PC-3 (cell line): ENCODE measurements at places on chromosomes 11 and 22. TPM values are rescaled to one million over a fixed set of nuclear protein-coding genes. Genes with fewer than 3 reads are reported as not detected.

ZC3H12C gene
- total RNA-seq: 25.2 and 30.7 TPM in 2 replicates

OR52H1 gene
- not detected in 2 replicates for total RNA-seq

PIH1D2 gene
- total RNA-seq: 0.75 and 1.7 TPM in 2 replicates

FOLR1 gene
- total RNA-seq: 0.36 TPM in 1 of 2 replicates, not detected in the other

GRCh38 chr11:65781152-65781961 is 581 bp upstream of the AP5B1 start:
- no peaks in the 10 kb centered on the region for H3K27me3 ChIP-seq
- peaks cover 31% of the 10 kb centered on the region for H3K4me1 ChIP-seq
- peaks cover 17% of the 10 kb centered on the region; the same call in 1 of the 2 replicates for H3K36me3 ChIP-seq
- peak overlapping the region; percentile 55 for H3K4me3 ChIP-seq
- no peak overlapping the region for H3K27ac ChIP-seq

GRCh38 chr22:37417677-37418348 is 9.5 kb downstream of the ELFN2 start:
- no peaks in the 10 kb centered on the region for H3K27me3 ChIP-seq
- no peak overlapping the region for H3K4me3 ChIP-seq
- no peak overlapping the region for H3K27ac ChIP-seq
- peaks cover 35% of the 10 kb centered on the region for H3K4me1 ChIP-seq

- no peaks in the 10 kb centered on the region for H3K27me3 ChIP-seq
- H3K4me1 ChIP-seq: peaks cover 18% of the 10 kb centered on the region
- H3K27ac ChIP-seq: peak overlapping the region; percentile 42
- DNase-seq: peak; percentile 25
- peak overlapping the region; percentile 93 for H3K4me3 ChIP-seq
- H3K36me3 ChIP-seq: peaks cover 15% of the 10 kb centered on the region; the same call in 1 of the 2 replicates
Measured at GRCh38 chr11:67302571-67303131, 679 bp upstream of the SSH3 start.

DNA sequence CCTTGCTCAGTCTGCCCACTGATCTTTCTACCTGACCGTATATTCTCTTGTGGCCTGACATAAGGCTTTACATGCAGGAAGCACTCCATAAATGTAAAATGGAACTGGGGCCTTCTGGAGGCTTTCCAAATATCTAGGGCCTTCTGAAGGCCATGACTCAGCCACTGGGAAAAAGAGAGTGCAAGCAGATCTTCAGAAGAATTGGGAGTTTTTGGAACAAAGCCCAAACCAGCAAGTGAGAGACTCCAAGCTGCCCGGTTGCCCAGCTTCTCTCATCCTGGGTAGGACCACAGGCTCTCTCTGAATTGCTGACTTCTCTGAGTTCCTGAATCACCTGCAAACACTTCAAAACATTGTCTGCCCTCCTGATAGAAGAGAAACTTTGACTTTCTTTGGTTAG is 107.9 kb upstream of the BMAL1 start:
- H3K27me3 ChIP-seq: no peaks in the 10 kb centered on the region
- no peak overlapping the region for H3K4me3 ChIP-seq
- H3K4me1 ChIP-seq: no peaks in the 10 kb centered on the region
- no peak overlapping the region for H3K27ac ChIP-seq

DNA sequence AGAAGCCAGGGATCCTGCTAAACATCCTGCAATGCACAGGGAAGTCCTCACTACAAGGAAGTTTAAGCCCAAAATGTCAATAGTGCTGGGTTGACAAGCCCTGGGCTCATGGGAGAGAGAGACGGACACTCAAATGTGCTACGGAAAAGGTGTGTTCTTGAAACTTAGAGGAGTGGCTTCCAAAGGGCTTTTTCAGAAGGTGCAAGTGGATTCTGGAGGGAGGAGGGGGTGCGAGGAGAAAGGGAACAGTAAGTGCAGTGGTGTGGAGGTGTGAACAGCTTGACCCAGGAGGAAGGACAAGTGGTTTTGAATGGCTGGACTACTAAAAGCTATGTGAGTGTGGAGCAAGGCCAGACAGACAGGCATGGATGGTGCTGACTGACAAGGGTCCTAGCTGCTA is 50.4 kb upstream of the CECR2 start:
- no peaks in the 10 kb centered on the region for H3K36me3 ChIP-seq
- no peaks in the 10 kb centered on the region for H3K4me1 ChIP-seq
- DNase-seq: no peak
- H3K27me3 ChIP-seq: peaks cover 15% of the 10 kb centered on the region; the same call in 1 of the 2 replicates
